ENCODE measurements at places on chromosomes 1 and 21. TPM values are rescaled to one million over a fixed set of nuclear protein-coding genes. Genes with fewer than 3 reads are reported as not detected.

The LZIC gene
- total RNA-seq: 23.2 TPM

The DMBX1 gene
- 0.76 TPM for total RNA-seq

The SLC19A2 gene
- total RNA-seq: 5.4 TPM

The MDM4 gene
- total RNA-seq: 5.6 TPM

The KRTAP13-4 gene
- not detected for total RNA-seq

The KIAA1614 gene
- 0.38 TPM for total RNA-seq
